ENCODE measurements at places on chromosomes 12 and 14.
A peak's percentile ranks its signal among the peaks of the same experiment; 100 is the strongest.

- H3K27me3 ChIP-seq: no peaks in the 10 kb centered on the region
- H3K4me1 ChIP-seq: no peaks in the 10 kb centered on the region
- H3K4me3 ChIP-seq: no peak overlapping the region
- no peak overlapping the region for H3K27ac ChIP-seq
- no peak for ATAC-seq
These were observed 73.7 kb downstream of the ANKS1B start for GRCh38 chr12:99911081-99911480.

GRCh38 chr12:107702106-107702505 lies 16.5 kb downstream of the PWP1 start:
- H3K27ac ChIP-seq: no peak overlapping the region
- no peak overlapping the region for H3K4me3 ChIP-seq
- H3K36me3 ChIP-seq: peaks cover 100% of the 10 kb centered on the region
- H3K4me1 ChIP-seq: no peaks in the 10 kb centered on the region

- H3K27ac ChIP-seq: no peak overlapping the region
- no peak overlapping the region for H3K4me3 ChIP-seq
- H3K4me1 ChIP-seq: no peaks in the 10 kb centered on the region
- no peaks in the 10 kb centered on the region for H3K36me3 ChIP-seq
- no peaks in the 10 kb centered on the region for H3K27me3 ChIP-seq
These were observed 710.0 kb downstream of the LRFN5 start for GRCh38 chr14:42316693-42317092.

DNA sequence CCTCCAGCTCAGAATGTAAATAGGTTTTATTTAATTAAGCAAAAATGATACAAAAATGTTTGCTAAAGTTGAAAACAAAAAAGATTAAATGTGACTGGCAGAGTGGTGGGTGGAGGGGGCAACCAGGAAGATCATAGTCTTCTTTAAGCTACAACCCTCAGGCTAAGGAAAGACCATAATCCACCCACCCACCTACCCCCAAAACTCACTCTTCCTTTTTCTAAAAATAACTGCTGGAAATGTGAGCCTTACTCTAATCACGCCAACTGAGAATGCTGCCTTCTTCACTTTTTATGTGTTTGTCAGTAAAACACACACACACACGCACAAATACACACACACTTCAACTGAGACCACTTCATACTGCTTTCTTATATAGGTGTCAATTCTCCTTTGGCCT lies 230.0 kb upstream of the EGLN3 start:
- H3K27ac ChIP-seq: no peak overlapping the region
- H3K27me3 ChIP-seq: no peaks in the 10 kb centered on the region
- H3K4me3 ChIP-seq: no peak overlapping the region
- no peaks in the 10 kb centered on the region for H3K4me1 ChIP-seq
- H3K36me3 ChIP-seq: no peaks in the 10 kb centered on the region

DNA sequence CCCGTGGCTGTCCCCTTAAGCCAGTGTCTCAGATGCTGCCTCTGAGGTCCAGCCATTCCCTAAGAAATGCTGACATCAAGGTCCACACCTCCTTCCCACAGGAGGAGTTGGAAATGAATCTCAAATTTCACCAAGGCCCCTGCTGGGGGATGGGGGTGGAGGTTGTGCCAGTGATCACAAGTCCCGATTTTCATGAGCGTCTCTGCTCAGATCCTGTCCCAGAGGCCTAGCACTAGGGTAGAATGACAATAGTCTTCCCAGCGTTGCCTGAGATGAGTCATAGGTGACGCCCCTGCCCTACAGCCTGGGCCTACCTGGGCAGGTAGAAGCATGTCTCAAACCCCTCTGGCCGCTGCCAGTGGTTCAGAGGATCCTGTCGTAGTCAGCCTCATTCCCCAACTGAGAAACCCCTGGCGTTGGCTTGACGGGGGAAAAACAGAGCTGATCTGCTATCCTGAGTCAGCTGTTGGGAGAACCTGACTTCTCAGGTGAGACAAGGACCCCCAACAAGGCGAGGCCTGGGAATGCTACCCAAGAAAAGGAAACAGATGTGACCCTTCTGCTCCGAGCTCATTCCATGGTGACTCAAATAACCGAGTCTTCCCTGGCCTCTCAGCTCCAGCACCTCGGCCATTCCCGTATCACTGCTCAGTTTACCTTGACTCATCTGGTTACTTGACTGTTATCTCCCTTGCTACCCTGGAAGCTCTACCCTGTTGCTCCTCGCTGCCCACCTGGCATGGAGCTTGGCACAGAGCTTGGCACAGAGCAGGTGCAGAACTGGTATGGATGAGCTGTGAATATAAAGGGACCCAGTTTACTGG lies 21.8 kb upstream of the SPPL3 start:
- no peaks in the 10 kb centered on the region for H3K4me1 ChIP-seq
- no peak overlapping the region for H3K27ac ChIP-seq
- no peaks in the 10 kb centered on the region for H3K36me3 ChIP-seq
- no peak overlapping the region for H3K4me3 ChIP-seq
- no peaks in the 10 kb centered on the region for H3K27me3 ChIP-seq

DNA sequence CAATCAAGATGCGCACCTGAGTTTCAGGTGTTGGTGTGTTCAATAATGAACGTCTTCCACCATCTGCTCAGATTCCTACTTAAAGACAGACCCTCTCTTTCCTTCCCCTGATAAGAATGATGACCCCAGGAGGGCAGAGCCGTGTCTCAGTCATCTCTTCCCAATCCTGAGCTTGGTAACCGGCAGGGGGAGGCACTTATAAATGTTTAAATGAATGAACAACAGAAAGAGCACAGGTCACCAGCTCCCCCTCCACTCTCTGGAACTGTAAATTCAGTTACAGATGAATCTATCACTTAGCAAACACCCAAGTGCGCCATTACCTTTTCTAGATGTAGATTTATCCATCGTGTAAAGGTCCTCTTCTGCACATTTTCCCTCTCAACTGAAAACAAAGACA lies 72.4 kb upstream of the DICER1 start:
- H3K27me3 ChIP-seq: peaks cover 9% of the 10 kb centered on the region
- no peak overlapping the region for H3K4me3 ChIP-seq
- H3K27ac ChIP-seq: no peak overlapping the region
- H3K4me1 ChIP-seq: no peaks in the 10 kb centered on the region
- no peak for ATAC-seq

GRCh38 chr12:123050331-123050831 lies 69.9 kb downstream of the ARL6IP4 start:
- H3K4me3 ChIP-seq: no peak overlapping the region
- no peaks in the 10 kb centered on the region for H3K27me3 ChIP-seq
- H3K27ac ChIP-seq: no peak overlapping the region
- H3K4me1 ChIP-seq: no peaks in the 10 kb centered on the region
- no peaks in the 10 kb centered on the region for H3K36me3 ChIP-seq

DNA sequence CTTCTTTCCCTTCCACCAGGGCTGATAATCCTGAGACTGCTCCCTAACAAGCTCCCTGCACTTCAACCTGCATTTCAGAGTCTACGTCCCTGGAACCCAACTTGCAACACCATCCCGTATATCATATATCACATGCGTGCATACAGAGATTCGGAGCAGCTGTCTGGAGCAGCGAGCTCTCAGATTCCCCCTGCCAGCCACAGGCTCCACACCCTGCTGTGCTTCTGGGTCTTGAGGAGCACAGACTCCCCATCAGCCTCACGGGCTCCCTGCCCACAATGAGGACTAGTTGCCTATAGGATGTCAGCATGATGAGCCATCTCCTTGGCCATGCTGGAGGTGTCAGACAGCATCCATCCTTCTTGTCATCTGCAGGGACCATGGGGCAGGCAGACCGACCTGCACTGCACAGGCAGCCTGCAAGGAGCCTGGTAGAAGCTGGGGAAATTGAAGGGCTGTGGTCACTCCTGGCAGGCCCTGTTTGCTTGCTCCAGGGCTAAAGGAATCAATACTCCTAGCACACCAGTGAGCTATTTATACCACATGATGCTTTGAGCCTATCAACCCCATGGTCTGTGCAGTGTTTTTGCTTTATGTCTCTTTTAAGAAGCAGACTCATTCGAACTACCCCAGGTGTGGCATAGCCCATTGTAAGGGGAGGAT lies 19.6 kb upstream of the HDAC7 start:
- no peak for ATAC-seq
- H3K4me3 ChIP-seq: peak overlapping the region; percentile 23
- H3K36me3 ChIP-seq: peaks cover 47% of the 10 kb centered on the region
- H3K4me1 ChIP-seq: peaks cover 43% of the 10 kb centered on the region

DNA sequence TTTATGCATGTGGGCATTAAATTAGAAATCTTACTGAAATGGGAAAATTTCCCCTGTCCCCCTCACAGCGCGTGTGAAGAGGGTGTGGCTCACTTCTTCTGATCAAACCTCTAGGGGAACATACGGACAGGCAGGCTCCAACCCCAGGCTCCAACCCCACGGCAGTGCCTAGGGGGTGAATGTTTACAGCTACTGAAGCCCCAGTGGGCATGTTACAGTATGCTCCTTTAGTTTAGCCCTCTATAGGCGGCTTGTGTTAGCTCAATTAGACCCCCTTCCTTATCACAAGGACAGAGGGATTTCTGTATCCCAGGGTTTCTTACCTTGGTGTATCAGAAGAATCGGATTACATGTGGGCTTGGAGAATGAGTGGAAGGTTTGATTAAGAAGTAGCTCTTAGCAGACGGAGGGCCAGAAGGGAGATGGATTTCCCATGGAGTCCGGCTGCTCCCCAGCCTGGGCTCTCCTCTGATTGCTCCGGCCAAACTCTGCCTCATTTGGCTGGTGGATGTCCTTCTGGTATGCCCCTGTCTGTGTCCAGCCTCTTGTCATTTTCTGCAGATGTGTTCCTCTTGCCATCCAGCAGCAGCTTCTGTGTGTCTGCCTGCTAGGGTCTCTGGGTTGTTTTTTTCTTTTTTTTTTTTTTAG lies 223.7 kb downstream of the TMTC2 start:
- H3K4me1 ChIP-seq: no peaks in the 10 kb centered on the region
- no peaks in the 10 kb centered on the region for H3K27me3 ChIP-seq
- no peak overlapping the region for H3K4me3 ChIP-seq
- ATAC-seq: no peak
- no peaks in the 10 kb centered on the region for H3K36me3 ChIP-seq

DNA sequence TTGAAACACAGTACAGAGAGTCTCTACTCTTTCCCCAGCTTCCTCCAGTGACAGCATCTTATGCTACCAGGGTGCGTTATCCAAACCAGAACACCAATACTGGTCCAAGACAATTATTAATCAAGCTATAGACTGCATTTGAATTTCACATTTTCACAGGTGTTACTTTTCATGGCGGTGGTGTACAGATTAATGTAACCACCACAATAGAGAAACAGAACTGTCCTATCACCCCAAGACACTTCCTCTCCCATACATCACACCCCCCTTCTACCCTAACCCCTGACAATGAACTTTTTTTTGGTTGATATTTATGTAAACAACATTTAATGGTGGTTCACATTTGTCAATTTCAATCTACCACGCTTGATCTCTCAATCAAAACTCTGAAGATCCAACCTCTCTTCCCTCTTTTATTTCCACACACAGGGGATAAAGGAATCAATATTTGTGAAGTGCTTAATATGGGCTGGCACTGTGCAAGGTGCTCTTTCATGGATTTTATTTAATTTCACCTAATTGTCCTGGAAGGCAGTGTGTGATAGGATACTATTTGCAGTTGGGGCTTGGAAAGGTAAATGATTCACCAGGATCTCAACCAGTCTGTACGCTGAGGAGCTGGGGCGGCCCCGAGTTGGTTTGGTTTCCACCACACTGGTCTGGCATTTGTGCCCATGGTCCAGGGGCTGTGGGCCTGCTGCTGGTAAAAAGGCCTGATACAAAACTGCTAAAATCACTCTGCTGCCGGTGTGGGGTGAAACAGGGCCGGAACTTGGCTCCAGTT lies 54.6 kb upstream of the DICER1 start:
- no peak for ATAC-seq
- no peaks in the 10 kb centered on the region for H3K36me3 ChIP-seq
- H3K4me3 ChIP-seq: no peak overlapping the region
- no peak overlapping the region for H3K27ac ChIP-seq
- peaks cover 19% of the 10 kb centered on the region for H3K27me3 ChIP-seq

GRCh38 chr12:17276196-17276595 lies 670.2 kb upstream of the LMO3 start:
- no peaks in the 10 kb centered on the region for H3K27me3 ChIP-seq
- H3K4me3 ChIP-seq: no peak overlapping the region
- no peak overlapping the region for H3K27ac ChIP-seq
- no peaks in the 10 kb centered on the region for H3K4me1 ChIP-seq
- H3K36me3 ChIP-seq: no peaks in the 10 kb centered on the region

GRCh38 chr12:52264435-52264825 lies 10.0 kb upstream of the KRT86 start:
- H3K4me3 ChIP-seq: no peak overlapping the region
- no peak for ATAC-seq
- peaks cover 23% of the 10 kb centered on the region for H3K27me3 ChIP-seq
- H3K36me3 ChIP-seq: no peaks in the 10 kb centered on the region
- no peak overlapping the region for H3K27ac ChIP-seq
- no peaks in the 10 kb centered on the region for H3K4me1 ChIP-seq

DNA sequence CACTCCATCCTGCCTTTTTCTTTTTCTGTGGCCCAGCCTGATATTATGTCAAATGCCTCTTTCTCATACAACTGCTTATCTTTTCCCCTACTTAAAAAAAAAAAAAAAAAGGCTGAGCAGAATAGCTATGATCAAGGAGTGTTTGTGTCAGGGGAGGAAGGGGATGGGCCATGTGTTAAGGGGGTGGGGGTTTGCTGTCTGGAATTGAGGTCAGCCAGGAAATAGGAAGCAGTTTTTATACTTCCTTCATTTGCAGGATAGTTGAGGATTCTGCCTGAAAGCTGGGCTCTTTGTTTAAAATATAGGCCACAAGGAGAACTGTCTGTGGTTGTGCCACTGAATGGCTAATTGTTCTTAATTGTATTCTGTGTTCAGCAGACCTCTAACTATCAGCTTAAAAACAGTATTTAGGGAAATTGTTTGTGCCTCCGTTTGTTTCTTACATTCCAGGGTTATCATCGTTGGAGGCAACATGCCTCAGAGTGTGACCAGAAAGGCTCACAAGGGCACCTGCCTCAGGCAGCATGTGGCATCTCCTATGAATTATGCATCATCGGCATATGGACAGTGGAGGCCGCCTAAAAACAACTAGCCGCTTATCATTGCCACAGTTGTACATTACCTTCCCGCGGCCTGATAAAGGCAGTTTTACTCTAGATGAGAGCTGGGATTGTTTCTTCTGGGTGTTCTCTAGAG lies 96.0 kb downstream of the SRGAP1 start:
- H3K36me3 ChIP-seq: no peaks in the 10 kb centered on the region
- no peaks in the 10 kb centered on the region for H3K4me1 ChIP-seq
- H3K27me3 ChIP-seq: peaks cover 3% of the 10 kb centered on the region
- no peak overlapping the region for H3K27ac ChIP-seq
- H3K4me3 ChIP-seq: no peak overlapping the region
